ENCODE measurements at places on chromosomes 13 and 19. TPM values are rescaled to one million over a fixed set of nuclear protein-coding genes. Genes with fewer than 3 reads are reported as not detected.

GRCh38 chr19:43562698-43563241 is 12.6 kb downstream of the XRCC1 start:
- H3K4me3 ChIP-seq = peak overlapping the region; percentile 62
- peak overlapping the region; percentile 84 for H3K27ac ChIP-seq
- peaks cover 38% of the 10 kb centered on the region for H3K36me3 ChIP-seq
- DNase-seq = peak; percentile 73
- no peaks in the 10 kb centered on the region for H3K27me3 ChIP-seq

DNA sequence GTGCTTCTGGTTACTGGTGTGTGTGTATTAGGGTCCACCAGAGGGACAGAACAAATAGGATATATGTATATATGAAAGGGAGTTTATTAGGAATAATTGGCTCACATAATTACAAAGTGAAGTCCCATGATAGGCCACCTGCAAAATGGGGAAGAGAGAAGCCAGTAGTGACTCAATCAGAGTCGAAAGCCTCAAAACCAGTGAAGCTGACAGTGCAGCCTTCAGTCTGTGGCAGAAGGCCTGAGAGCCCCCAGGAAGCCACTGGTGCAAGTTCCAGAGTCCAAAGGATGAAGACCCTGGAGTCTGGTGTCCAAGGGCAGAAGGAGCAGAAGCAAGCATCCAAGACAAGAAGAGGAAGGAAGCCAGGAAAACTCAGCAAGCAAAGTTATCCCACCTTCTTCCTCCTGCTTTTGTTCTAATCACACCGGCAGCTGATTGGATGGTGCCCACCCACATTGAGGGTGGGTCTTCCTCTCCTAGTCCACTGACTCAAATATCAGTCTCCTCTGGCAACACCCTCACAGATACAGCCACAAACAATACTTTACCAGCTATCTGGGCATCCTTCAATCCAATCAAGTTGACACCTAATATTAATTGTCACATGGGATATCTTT is 21.7 kb upstream of the SCEL start:
- H3K27me3 ChIP-seq = no peaks in the 10 kb centered on the region
- DNase-seq = no peak
- no peak overlapping the region for H3K27ac ChIP-seq
- H3K4me3 ChIP-seq = no peak overlapping the region
- H3K36me3 ChIP-seq = no peaks in the 10 kb centered on the region

ITPKC gene
- total RNA-seq = 4.1 TPM

WDR88 gene
- total RNA-seq = 0.16 TPM

DNA sequence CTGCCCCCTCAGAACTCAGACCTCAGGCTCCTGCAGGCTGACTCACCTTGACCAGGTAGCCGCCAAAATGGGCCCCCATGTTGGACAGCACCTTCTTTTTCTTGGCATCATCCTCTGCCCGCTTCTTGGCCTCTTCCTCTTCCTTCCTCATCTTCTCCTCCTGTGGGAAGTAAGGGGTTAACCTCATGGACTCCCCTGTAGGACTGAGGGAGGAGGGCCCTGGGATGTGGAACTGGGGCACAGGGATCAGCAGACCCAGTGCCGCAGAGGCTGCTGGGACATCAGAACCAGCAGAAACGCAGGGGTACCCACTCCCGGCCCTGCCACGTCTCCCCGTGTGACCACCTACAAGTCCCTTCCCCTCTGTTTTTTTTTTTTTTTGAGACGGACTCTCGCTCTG is 11.1 kb downstream of the TNNT1 start:
- no peak overlapping the region for H3K4me3 ChIP-seq
- DNase-seq = no peak
- H3K36me3 ChIP-seq = no peaks in the 10 kb centered on the region
- H3K27ac ChIP-seq = no peak overlapping the region
- H3K27me3 ChIP-seq = peaks cover 67% of the 10 kb centered on the region

GRCh38 chr13:63773476-63773875 is 2357.8 kb upstream of the PCDH20 start:
- no peak overlapping the region for H3K27ac ChIP-seq
- no peaks in the 10 kb centered on the region for H3K4me1 ChIP-seq
- no peaks in the 10 kb centered on the region for H3K36me3 ChIP-seq
- H3K4me3 ChIP-seq = no peak overlapping the region
- no peaks in the 10 kb centered on the region for H3K27me3 ChIP-seq

All from activated naive CD8-positive, alpha-beta T cell treated with anti-CD3 and anti-CD28 coated beads for 36 hours (primary cell).